ENCODE measurements at places on chromosomes 12 and 14. TPM values are rescaled to one million over a fixed set of nuclear protein-coding genes. Genes with fewer than 3 reads are reported as not detected.

PTPN6 gene
- total RNA-seq, result 54.8 TPM

- no peak overlapping the region for H3K27ac ChIP-seq
- no peak overlapping the region for H3K4me3 ChIP-seq
- DNase-seq, result no peak
Measured at GRCh38 chr12:25352083-25352918, 101.6 kb upstream of the KRAS start.

MPHOSPH9 gene
- total RNA-seq, result 43.1 TPM

- no peaks in the 10 kb centered on the region for H3K36me3 ChIP-seq
- H3K27me3 ChIP-seq, result no peaks in the 10 kb centered on the region
- no peak overlapping the region for H3K4me3 ChIP-seq
- no peak overlapping the region for H3K27ac ChIP-seq
- no peak for DNase-seq
Measured at GRCh38 chr12:95593266-95593871, 42.1 kb upstream of the USP44 start.

- H3K27me3 ChIP-seq, result no peaks in the 10 kb centered on the region
- no peaks in the 10 kb centered on the region for H3K4me1 ChIP-seq
- no peaks in the 10 kb centered on the region for H3K36me3 ChIP-seq
- H3K27ac ChIP-seq, result no peak overlapping the region
- H3K4me3 ChIP-seq, result no peak overlapping the region
Measured at GRCh38 chr14:91100102-91100501, 13.8 kb upstream of the DGLUCY start.

- H3K4me1 ChIP-seq, result no peaks in the 10 kb centered on the region
- DNase-seq, result no peak
- no peaks in the 10 kb centered on the region for H3K27me3 ChIP-seq
- no peaks in the 10 kb centered on the region for H3K36me3 ChIP-seq
- no peak overlapping the region for H3K4me3 ChIP-seq
- H3K27ac ChIP-seq, result no peak overlapping the region
Measured at GRCh38 chr12:2651068-2651965, 143.5 kb upstream of the FKBP4 start.

DNA sequence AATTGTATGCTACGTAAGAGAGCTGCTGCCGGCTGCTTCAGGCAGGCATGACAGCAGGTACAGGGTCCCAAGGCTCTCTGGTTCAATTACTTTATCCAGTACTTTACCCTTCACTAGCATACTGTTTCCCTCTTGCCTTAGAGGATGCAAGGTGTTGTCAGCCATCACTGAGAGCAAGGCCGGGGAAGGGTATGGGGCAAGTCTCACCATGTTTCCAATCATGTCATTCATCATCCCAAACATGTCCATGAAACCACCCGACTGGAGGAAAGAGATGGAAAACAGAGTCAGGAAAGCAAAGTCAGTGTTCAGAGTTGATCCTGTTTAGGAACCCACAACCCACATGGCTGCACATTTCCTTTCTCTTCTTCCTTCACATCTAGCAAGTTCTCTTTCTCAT, 2.4 kb downstream of the MLF2 start:
- H3K27ac ChIP-seq, result no peak overlapping the region
- H3K4me3 ChIP-seq, result no peak overlapping the region
- DNase-seq, result no peak
- peaks cover 16% of the 10 kb centered on the region for H3K4me1 ChIP-seq

P2RX7 gene
- not detected for total RNA-seq

LRP6 gene
- total RNA-seq, result 78.4 TPM

KRT78 gene
- not detected for total RNA-seq

GRCh38 chr14:38944691-38945090, 158.3 kb downstream of the SEC23A start:
- H3K4me1 ChIP-seq, result no peaks in the 10 kb centered on the region
- H3K27me3 ChIP-seq, result no peaks in the 10 kb centered on the region
- no peak overlapping the region for H3K27ac ChIP-seq
- DNase-seq, result no peak
- no peaks in the 10 kb centered on the region for H3K36me3 ChIP-seq

DNA sequence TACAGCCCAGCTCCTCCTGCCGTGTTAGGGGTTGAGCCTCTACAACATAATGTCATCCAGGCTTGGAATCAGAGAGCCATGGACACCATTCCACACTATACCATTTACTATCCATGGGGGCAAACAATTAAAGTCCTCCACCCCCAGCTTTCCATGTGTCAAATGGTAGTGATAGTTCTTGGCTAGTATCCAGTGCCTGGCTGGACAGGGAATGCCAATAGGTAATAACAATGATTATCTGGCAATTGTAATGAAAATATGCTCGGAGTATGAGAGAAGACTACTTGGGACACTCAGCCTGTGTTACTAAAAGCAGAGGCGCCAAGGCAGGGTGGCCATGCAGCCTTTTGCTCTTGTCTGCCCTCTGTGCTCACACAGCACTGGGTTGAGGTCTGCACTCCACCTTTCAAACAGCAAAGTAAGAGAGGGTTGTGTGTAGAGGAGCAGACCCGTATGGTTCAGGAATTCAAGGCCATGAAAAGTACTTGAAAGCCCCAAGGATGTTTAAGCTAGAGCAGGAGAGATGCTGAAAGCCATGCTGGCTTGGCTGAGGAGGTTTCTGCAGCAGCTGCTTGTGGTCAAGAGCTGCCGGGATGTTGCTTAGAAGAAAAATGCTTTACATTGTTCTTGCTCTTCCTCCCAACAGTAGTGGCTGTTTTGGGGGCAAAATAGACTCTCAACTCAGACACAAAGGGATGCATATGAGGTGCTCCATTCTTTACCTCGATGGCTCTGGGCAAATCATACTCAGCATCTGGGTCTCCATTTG, 10.6 kb downstream of the SERPINA3 start:
- DNase-seq, result no peak
- H3K4me1 ChIP-seq, result no peaks in the 10 kb centered on the region
- H3K27me3 ChIP-seq, result no peaks in the 10 kb centered on the region
- H3K27ac ChIP-seq, result no peak overlapping the region

DNA sequence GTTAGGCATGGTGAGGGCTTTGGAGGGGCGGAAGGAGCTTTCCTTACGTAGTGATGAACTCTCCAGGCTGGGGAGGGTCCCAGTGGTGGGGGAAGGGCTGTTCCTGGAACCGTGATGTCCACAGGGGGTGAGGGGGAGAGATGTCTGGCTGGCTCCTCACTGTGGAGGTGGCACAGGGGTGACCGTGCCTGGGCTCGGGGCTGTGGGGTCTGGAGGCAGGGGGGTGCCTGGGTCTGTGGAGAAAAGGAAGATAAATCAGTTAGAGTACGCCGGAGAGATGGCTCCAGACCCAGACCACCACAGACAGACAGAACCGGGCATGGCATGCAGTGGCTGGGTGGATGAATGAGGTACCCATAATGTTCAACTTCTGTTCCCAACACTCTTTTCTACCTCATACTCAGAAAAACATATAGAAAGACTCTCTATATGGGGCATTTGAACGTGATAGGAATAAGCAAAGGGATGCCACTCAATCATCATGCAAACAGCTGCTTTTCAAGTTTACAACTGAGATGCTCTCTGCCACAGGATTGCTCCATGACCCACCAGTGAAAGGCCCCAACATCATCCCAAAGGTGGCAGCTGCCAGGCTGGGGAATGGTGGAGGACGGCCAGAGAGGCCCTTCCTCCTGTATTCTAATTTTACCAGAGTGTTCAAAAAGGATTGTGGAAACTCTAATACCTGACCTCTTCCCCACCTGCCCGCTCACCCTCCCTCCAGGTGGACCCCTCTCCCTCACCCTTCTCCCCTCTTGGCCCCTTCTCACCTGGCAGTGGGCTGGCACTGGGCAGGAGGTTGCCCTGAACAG, 5.6 kb downstream of the MYL6 start:
- H3K27me3 ChIP-seq, result no peaks in the 10 kb centered on the region
- peak overlapping the region; percentile 73 for H3K27ac ChIP-seq
- H3K36me3 ChIP-seq, result peaks cover 3% of the 10 kb centered on the region
- peaks cover 14% of the 10 kb centered on the region for H3K4me1 ChIP-seq

DNA sequence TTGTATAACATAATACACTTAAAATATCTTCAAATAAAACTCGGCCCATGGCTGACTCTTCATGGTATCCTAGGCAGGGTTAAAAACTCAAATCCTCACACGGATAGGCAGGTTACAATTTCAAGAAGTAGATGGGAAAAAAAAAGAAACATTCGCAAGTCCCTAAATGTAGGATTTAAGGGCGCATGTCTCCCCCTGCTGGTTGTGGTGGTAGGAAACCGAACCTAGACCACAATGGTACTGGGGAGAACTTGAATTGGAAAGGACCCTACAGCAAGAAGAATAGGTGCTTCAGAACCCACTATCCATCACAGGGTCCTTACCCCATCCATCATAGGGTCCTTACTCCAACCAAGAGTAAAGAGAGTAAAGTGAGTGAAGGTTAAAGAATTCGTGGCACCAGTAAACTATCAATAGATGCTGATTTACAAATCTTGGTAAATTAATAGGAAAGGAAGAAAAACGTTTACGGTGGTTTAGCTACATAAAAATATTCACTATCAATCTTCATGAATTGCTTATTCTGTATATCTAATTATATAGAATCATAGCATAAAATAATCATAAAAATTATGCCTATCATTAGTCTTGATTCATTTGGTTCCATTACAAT, 3.3 kb upstream of the CIPC start:
- DNase-seq, result peak; percentile 85
- no peaks in the 10 kb centered on the region for H3K36me3 ChIP-seq
- no peak overlapping the region for H3K4me3 ChIP-seq
- peak overlapping the region; percentile 4 for H3K27ac ChIP-seq

PALS1 gene
- 42.8 TPM for total RNA-seq

- no peaks in the 10 kb centered on the region for H3K27me3 ChIP-seq
- H3K27ac ChIP-seq, result no peak overlapping the region
- no peak overlapping the region for H3K4me3 ChIP-seq
Measured at GRCh38 chr12:22640851-22641250, 15.9 kb downstream of the ETNK1 start.

C14orf93 gene
- 7.8 TPM for total RNA-seq

DNA sequence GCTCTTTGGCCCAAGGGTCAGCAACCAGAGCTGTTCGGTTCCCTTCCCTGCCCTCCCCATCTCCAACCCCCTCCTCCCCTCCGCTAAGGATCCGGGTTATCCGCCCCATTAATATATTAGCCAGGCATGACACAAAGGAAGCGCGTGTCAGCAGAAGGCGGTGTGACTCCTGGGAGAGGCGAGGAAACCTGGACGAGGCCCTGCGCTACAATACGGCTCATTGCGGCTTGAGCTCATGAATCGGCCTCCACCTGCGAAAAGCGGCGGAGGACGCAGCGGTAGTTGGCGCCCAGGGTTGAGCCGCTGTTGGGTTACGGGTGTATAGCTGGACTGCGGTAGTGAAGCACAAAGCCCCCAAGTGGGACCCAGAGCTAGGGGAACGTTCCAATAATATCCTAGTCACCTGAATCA, 9.9 kb downstream of the FOXA1 start:
- no peaks in the 10 kb centered on the region for H3K27me3 ChIP-seq
- H3K4me1 ChIP-seq, result peaks cover 32% of the 10 kb centered on the region
- peak overlapping the region; percentile 97 for H3K27ac ChIP-seq
- H3K4me3 ChIP-seq, result peak overlapping the region; percentile 72

- no peaks in the 10 kb centered on the region for H3K27me3 ChIP-seq
- no peak overlapping the region for H3K27ac ChIP-seq
- no peak overlapping the region for H3K4me3 ChIP-seq
- DNase-seq, result no peak
- peaks cover 9% of the 10 kb centered on the region for H3K4me1 ChIP-seq
Measured at GRCh38 chr12:93918262-93918661, 230.1 kb upstream of the PLXNC1 start.

ARHGAP9 gene
- total RNA-seq, result 0.75 TPM

DNA sequence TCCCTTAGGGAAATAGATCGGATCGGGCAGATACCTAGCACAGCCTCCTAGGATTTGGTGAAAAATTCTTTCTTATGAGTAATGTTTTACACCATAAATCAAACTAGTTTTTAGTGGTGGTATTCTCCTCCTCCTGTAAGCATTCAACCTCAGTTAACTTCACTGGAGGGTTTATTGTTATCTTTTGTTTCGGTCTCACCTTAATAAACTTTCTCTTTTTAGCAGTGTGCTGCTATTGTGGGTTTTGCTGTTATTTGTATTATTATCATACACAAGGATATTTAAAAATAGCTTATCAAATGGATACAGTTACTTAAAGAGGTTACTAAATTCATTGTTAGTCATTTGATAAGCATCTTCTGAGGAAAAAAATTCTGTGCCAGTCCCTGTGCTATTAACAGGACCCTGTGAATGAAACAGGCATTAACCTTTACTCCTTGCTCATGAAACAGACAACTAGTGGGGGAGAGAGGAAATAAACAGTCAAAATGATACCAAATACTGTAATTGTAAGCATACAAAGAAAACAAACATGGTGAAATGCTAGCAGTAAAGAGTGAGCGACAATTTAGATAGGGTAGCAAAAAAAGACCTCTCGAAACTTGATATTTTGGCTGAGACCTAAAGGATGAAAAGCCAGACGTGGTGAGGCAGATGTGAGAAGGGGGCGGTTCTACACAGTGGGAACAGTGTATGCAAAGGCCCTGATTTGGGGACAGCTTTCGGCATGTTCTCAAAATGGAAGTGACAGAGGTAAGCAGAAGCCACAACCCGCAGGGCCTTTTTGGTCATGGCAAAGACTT, 178.7 kb upstream of the SOX5 start:
- no peaks in the 10 kb centered on the region for H3K27me3 ChIP-seq
- peaks cover 28% of the 10 kb centered on the region for H3K4me1 ChIP-seq
- H3K36me3 ChIP-seq, result no peaks in the 10 kb centered on the region
- H3K4me3 ChIP-seq, result no peak overlapping the region
- H3K27ac ChIP-seq, result peak overlapping the region; percentile 4

SLC7A7 gene
- 380 TPM for total RNA-seq

SRRM4 gene
- not detected for total RNA-seq

GRCh38 chr12:26748412-26748740, 84.6 kb downstream of the ITPR2 start:
- no peaks in the 10 kb centered on the region for H3K27me3 ChIP-seq
- H3K27ac ChIP-seq, result no peak overlapping the region
- H3K36me3 ChIP-seq, result no peaks in the 10 kb centered on the region
- DNase-seq, result no peak

- no peak overlapping the region for H3K4me3 ChIP-seq
- no peak for DNase-seq
- H3K27ac ChIP-seq, result no peak overlapping the region
Measured at GRCh38 chr14:32733015-32733414, 205.7 kb upstream of the NPAS3 start.

GRCh38 chr14:55336691-55337090, 65.5 kb downstream of the FBXO34 start:
- no peaks in the 10 kb centered on the region for H3K36me3 ChIP-seq
- H3K27me3 ChIP-seq, result no peaks in the 10 kb centered on the region
- no peak overlapping the region for H3K27ac ChIP-seq
- peaks cover 37% of the 10 kb centered on the region for H3K4me1 ChIP-seq
- no peak for DNase-seq

CCDC184 gene
- total RNA-seq, result 1.00 TPM

ZBTB25 gene
- 8.8 TPM for total RNA-seq

All from Caco-2 (cell line).